CD14-positive monocyte (primary cell): ENCODE measurements at places on chromosomes 2 and 18. TPM values are rescaled to one million over a fixed set of nuclear protein-coding genes. Genes with fewer than 3 reads are reported as not detected.
A peak's percentile ranks its signal among the peaks of the same experiment; 100 is the strongest.

The AQP12A gene
- not detected in 2 replicates for polyA plus RNA-seq

The CROCC2 gene
- not detected for polyA plus RNA-seq

The GNAL gene
- polyA plus RNA-seq = 0.03 TPM

The ECEL1 gene
- polyA plus RNA-seq = not detected

The MC5R gene
- not detected in 2 replicates for polyA plus RNA-seq

The PROKR1 gene
- polyA plus RNA-seq = not detected

The MMADHC gene
- polyA plus RNA-seq = 119 TPM

The EPAS1 gene
- polyA plus RNA-seq = 0.11 TPM

The STAT1 gene
- 110 TPM for polyA plus RNA-seq

The SERPINB10 gene
- polyA plus RNA-seq = 1.3 TPM

The CXCR1 gene
- polyA plus RNA-seq = 0.44 and 0.60 TPM in 2 replicates

The NYAP2 gene
- polyA plus RNA-seq = not detected in 2 replicates

DNA sequence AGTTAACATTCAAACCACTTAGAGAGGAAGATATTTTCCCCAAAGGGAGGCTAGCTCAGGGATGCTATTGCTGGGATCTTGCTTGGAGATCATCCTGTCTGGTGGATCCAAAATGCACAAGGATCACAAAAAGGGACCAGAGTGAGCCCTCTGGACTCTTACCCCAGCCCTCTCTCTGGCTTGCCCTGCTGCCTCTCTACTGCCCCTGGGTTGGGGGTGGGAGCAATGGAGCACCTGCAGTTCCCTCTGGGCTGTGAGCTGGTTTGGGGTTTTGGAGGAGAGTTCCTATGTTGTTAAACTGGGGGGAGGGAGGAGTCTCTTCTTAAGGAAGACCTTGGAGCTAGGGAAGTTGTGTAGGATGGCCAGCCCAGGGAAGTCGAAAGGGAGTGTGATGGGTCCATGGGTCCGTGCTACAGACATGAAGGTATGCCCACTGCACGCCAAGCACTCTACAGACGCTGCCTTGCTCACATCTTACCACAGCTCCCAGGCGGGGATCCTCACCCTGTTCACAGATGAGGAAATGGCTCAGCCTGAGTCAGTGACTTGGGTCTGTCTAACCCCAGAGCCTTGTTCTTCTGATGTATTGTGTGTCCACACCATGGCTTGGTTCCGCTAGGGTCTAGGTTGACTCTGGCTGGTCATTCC lies 3.8 kb downstream of the LBH start:
- no peak overlapping the region for H3K27ac ChIP-seq
- no peaks in the 10 kb centered on the region for H3K36me3 ChIP-seq
- H3K27me3 ChIP-seq = peaks cover 50% of the 10 kb centered on the region
- no peak for DNase-seq
- H3K4me1 ChIP-seq = peaks cover 29% of the 10 kb centered on the region
- H3K4me3 ChIP-seq = no peak overlapping the region

- no peak for DNase-seq
- H3K4me1 ChIP-seq = peaks cover 46% of the 10 kb centered on the region
- no peaks in the 10 kb centered on the region for H3K27me3 ChIP-seq
- H3K4me3 ChIP-seq = no peak overlapping the region
- H3K27ac ChIP-seq = no peak overlapping the region
- H3K36me3 ChIP-seq = no peaks in the 10 kb centered on the region
These were observed 5.7 kb downstream of the AGPS start for GRCh38 chr2:177398290-177398683.

DNA sequence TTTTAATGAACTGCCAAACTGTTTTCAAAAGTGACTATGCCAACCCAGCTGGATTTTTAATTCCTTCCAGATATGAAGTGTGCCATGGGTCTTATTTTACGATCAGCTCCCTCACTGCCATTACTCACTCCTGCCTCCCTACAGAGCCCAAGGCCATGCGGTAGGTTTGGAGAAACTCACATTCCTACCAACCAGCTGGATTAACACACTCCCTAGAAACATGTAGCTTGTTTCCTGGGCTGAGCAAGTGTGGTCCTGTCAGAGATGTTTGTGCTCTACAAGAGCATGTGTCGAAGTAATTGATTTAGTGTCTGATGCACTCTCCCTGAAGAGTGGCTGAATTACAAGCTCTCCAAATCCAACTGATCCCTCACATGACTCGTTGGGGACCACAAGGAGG lies 82.5 kb downstream of the SPP2 start:
- no peak for DNase-seq
- no peaks in the 10 kb centered on the region for H3K36me3 ChIP-seq
- H3K4me3 ChIP-seq = no peak overlapping the region

DNA sequence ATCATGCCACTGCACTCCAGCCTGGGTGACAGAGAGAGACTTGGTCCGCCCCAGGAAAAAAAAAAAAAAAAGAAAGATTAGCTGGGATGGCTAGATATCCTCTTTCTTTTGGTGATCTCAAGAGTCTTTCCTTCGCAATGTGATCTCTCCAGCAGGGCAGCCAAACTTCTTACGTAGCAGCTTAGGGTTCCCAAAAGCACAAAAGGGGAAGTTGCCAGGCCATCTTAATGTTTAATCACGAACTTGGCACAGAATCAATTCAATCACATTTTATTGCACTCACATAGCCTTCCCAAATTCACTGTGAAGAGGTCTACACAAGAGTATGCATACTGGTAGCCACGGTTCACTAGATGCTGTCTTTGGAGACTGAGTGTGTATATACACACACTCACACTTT lies 53.1 kb downstream of the VIL1 start:
- DNase-seq = peak; percentile 85
- no peak overlapping the region for H3K4me3 ChIP-seq
- no peak overlapping the region for H3K27ac ChIP-seq
- H3K36me3 ChIP-seq = peaks cover 29% of the 10 kb centered on the region
- H3K4me1 ChIP-seq = peaks cover 30% of the 10 kb centered on the region
- H3K27me3 ChIP-seq = no peaks in the 10 kb centered on the region

- H3K36me3 ChIP-seq = no peaks in the 10 kb centered on the region
- no peaks in the 10 kb centered on the region for H3K4me1 ChIP-seq
- H3K27ac ChIP-seq = no peak overlapping the region
- no peak for DNase-seq
- H3K4me3 ChIP-seq = no peak overlapping the region
These were observed 61.2 kb downstream of the COL5A2 start for GRCh38 chr2:189118386-189118785.

DNA sequence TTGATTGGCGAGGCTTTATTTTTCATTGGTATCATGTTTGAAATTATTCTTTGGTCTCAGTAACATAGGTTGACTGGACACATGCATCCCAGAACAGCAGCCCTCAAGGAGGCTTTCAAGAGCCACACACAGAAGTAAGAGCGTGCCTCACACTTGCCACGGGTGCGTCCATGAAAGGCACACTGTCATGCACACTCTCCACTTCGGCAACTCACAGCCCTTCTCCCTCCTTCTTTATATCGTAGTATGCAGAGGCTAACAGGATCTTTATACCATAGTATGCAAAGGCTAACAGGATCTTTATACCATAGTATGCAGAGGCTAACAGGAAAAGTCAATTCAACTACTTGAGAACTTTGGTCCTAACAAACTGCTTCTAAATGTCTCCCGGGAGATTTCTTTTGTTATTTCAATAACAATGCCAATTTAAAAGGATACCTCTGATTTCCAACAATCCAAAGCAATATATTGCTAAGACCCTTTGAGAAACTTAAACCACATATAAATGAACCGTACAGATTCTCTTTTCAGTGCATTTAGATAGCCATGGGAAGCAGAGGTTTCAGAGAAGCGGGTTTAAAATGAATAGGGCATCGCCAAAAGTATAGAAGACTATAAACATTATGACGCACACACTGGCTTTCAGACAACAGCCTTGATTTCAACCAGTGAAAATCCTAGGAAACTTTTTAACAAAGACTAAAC lies 26.5 kb upstream of the ZNF516 start:
- no peak overlapping the region for H3K27ac ChIP-seq
- no peaks in the 10 kb centered on the region for H3K27me3 ChIP-seq
- no peak overlapping the region for H3K4me3 ChIP-seq
- peaks cover 27% of the 10 kb centered on the region for H3K4me1 ChIP-seq

- no peak for DNase-seq
- H3K36me3 ChIP-seq = peaks cover 18% of the 10 kb centered on the region
These were observed 800 bp downstream of the TTC21B start for GRCh38 chr2:165952741-165953211.

- no peak overlapping the region for H3K4me3 ChIP-seq
- H3K36me3 ChIP-seq = no peaks in the 10 kb centered on the region
- H3K4me1 ChIP-seq = no peaks in the 10 kb centered on the region
- no peak overlapping the region for H3K27ac ChIP-seq
- H3K27me3 ChIP-seq = no peaks in the 10 kb centered on the region
- no peak for DNase-seq
These were observed 16.2 kb upstream of the BBS5 start for GRCh38 chr2:169462896-169463695.

DNA sequence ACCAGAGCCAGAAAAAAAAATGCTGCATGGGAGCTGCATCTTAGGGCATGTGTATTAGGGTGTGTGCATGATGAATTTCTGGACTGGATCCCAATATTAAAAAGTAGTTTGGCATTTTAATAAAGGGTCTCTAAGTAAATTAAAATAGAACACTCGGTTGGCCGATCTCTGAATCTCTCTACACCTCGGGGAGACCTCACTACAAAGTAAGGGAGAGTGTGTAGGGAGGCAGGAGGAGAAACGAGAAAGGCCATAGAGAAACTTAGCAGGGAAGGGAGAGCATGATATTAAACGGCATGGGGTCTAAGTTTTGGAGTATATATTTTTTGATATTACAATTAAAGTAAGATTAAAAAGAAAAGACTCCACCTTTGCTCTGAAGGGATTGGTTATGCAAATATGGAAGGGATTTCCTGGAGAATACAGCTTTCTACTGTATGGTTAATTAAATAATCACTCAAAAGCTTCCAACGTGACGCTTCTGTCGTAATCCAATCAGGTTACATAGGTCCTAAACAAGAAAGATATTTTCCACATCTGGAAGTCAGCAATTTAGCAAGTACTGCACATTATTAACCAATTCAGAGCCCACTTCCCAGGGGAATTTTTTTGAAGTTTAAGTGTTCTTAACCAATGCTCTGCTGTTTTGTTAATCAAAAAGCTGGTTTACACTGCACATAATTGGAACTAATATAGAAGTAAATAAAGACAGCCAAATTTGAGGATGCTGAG lies 1.0 kb upstream of the ZEB2 start:
- no peak for DNase-seq
- peaks cover under 1% of the 10 kb centered on the region for H3K36me3 ChIP-seq
- peaks cover 35% of the 10 kb centered on the region for H3K4me1 ChIP-seq
- no peaks in the 10 kb centered on the region for H3K27me3 ChIP-seq
- H3K4me3 ChIP-seq = peak overlapping the region; percentile 99

- no peak overlapping the region for H3K4me3 ChIP-seq
- H3K36me3 ChIP-seq = no peaks in the 10 kb centered on the region
- no peak overlapping the region for H3K27ac ChIP-seq
- H3K27me3 ChIP-seq = no peaks in the 10 kb centered on the region
These were observed 431.8 kb upstream of the MYT1L start for GRCh38 chr2:2762913-2763312.

- peaks cover 27% of the 10 kb centered on the region for H3K4me1 ChIP-seq
- DNase-seq = no peak
- no peaks in the 10 kb centered on the region for H3K36me3 ChIP-seq
- peak overlapping the region; percentile 98 for H3K4me3 ChIP-seq
- peak overlapping the region; percentile 84 for H3K27ac ChIP-seq
These were observed 572 bp downstream of the INPP4A start for GRCh38 chr2:98445177-98445682.

DNA sequence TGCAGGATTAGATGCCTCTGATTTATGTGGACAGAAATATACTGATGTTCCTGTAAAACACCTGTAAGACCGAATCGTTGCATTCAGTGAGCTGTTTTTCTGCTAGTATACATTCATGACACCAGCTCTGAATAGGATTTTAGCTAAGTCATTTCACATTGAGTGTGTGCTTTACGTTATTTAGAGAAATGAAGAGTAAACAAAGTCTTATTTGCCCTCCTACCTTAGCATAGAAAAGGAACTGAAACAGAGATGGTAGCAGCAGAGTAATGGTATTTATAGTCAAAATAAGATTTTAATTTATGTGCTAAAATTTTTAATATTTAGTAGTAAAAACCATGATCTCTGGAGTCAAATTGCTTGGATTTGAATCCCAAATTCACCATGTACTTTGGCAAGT lies 168.0 kb downstream of the CERS6 start:
- no peaks in the 10 kb centered on the region for H3K4me1 ChIP-seq
- no peak overlapping the region for H3K4me3 ChIP-seq
- no peaks in the 10 kb centered on the region for H3K36me3 ChIP-seq
- no peak for DNase-seq
- no peaks in the 10 kb centered on the region for H3K27me3 ChIP-seq
- H3K27ac ChIP-seq = no peak overlapping the region

- no peaks in the 10 kb centered on the region for H3K4me1 ChIP-seq
- no peaks in the 10 kb centered on the region for H3K27me3 ChIP-seq
- no peak overlapping the region for H3K4me3 ChIP-seq
- DNase-seq = no peak
These were observed 782.3 kb downstream of the ERBB4 start for GRCh38 chr2:211756266-211756665.

- H3K27ac ChIP-seq = peak overlapping the region; percentile 96
- peaks cover 60% of the 10 kb centered on the region for H3K4me1 ChIP-seq
- no peak for DNase-seq
- H3K4me3 ChIP-seq = peak overlapping the region; percentile 77
- no peaks in the 10 kb centered on the region for H3K27me3 ChIP-seq
- peaks cover 28% of the 10 kb centered on the region for H3K36me3 ChIP-seq
These were observed 592 bp downstream of the PSD4 start for GRCh38 chr2:113174376-113174750.

- no peaks in the 10 kb centered on the region for H3K36me3 ChIP-seq
- H3K4me1 ChIP-seq = no peaks in the 10 kb centered on the region
- no peak overlapping the region for H3K4me3 ChIP-seq
These were observed 155.8 kb downstream of the CDH7 start for GRCh38 chr18:65906621-65907034.

DNA sequence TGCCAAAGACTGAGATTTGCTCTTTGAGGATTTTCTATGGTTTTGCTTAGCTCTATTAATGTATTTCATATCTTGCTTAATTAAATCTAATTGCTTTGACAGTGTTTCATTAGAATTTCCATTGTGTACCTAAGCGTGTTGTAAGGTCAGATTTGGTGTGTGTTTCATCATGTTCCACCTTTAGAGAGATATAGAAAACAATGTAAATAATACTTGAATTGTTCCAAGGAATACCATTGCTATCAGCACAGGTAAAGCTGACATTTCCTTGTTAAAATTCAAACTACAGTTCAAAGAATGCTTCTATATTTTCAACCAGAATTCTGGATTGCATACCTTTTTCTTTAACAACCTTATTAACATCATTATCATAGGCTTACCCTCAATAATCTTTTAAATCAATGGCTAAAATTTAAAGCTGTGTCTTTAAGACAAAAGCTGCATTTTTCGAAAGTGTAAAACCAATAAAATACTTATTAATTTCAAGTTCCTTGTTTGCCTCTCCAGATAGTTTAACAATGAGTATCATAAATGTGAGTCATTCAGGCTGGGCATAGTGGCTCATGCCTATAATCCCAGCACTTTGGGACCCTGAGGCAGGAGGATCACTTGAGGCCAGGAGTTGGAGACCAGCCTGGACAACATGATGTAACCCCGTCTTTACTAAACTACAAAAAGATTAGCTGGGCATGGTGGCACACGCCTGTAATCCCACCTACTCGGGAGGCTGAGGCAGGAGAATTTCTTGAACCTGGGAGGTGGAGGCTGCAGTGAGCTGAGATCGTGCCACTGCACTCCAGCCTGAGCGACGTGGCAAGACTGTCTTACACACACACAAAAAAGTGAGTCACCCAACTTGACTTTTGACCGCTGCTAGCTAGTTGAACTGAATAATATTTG lies 188.0 kb upstream of the PKDCC start:
- no peaks in the 10 kb centered on the region for H3K36me3 ChIP-seq
- no peak for DNase-seq
- peaks cover 8% of the 10 kb centered on the region for H3K27me3 ChIP-seq

GRCh38 chr2:157895531-157895930 lies 19.4 kb upstream of the ACVR1 start:
- no peaks in the 10 kb centered on the region for H3K36me3 ChIP-seq
- H3K4me3 ChIP-seq = no peak overlapping the region
- H3K27ac ChIP-seq = no peak overlapping the region
- no peaks in the 10 kb centered on the region for H3K27me3 ChIP-seq
